Posterior cingulate gyrus (tissue), 11 donors: ENCODE measurements at places on chromosomes 12 and 14.

DNA sequence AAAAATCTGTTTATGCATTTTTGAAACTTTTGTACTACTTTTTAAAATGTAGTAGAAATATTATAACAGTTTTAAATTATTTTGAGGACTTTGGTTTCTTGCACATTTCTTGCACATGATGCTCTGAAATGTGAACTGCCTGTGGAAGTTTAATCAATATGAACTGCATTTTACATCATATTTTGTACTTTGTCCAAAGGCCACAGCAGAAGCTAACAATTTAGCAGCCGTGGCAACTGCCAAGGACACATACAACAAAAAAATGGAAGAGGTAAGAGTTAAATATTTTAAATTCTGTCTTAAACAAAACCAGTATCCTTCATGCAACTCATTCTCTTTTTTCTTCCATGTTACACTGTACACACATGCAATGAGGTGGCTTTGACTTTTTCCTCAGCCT, 45.1 kb downstream of the SAV1 start:
- DNase-seq = no peak

DNA sequence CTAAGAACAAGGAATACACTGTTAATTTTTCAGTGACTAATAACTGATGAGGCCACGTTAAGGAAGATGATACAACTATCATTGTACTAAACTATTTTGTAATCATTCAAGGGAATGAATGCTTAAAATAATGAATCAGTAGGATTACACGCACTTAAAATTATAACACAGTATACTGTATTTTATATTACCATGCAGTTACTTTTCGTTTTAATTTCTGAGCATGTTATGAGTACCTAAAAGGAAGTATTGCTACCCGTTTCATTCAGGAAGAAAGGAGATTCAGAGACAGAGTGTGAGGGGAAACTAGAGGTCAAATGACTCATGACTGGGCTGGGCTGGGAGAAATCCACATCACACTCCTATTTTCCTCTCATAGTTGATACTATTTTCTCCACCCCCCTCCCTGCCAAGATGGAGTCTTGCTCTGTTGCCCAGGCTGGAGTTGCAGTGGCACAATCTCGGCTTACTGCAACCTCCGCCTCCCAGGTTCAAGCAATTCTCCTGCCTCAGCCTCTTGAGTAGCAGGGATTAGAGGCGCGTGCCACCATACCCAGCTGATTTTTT, 202.0 kb downstream of the PPM1H start:
- no peak for DNase-seq

GRCh38 chr12:113016796-113017195, 38.5 kb downstream of the OAS2 start:
- DNase-seq = no peak

DNA sequence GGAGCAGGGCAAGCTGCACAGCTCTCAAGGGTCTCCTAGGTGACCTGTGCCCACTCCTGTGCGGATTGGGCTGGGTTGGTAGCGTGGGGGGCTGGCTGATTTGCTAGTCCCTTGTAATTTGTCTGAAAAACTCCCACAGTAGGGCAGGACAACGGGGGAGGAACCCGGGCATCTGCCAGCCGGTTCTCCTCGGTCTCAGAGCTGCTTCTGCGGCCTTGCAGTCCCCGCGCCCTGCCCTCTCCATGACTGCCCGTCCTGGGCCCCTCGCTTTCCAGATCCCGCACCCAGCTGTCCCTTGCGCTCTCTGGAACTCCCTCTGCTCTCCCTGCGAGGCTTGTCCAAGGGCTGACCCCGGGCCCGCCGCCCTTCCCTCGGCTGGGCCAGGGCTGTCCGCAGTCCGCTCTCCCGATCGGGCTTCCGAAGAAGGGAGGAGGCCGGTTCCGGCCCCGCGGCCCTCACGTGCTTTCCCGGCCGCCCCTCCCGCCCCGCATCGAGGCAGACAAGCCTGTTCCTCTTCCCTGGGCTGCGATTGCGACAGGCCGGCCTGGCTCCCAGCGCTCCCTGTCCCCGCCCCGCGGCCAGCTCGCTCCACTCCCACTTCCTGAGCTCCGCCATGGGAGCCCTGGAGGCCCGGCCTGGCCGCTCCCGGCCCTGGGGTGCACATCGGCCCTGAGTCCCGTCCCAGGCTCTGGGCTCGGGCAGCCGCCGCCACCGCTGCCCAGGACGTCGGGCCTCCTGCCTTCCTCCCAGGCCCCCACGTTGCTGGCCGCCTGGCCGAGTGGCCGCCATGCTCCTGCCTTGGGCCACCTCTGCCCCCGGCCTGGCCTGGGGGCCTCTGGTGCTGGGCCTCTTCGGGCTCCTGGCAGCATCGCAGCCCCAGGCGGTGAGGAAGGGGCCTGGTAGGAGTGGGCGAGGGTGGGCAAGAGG, at the start of gene LTBR:
Gene LTBR, plus strand, starts transcription at position 591 of the 927 bp plus-strand sequence. Its CDS starts 197 bp downstream, at position 788.
- DNase-seq = peak; percentile 51

GRCh38 chr12:103468837-103469236, 26.9 kb downstream of the C12orf42 start:
- DNase-seq = no peak

- no peak for DNase-seq
Measured at GRCh38 chr12:19369691-19370148, 69.6 kb upstream of the AEBP2 start.

GRCh38 chr12:1204581-1205121, 213.6 kb downstream of the ERC1 start:
- DNase-seq = no peak

GRCh38 chr12:47860279-47860841, 40.7 kb upstream of the HDAC7 start:
- DNase-seq = no peak

GRCh38 chr12:98863167-98863566, 218.1 kb downstream of the APAF1 start:
- DNase-seq = no peak

DNA sequence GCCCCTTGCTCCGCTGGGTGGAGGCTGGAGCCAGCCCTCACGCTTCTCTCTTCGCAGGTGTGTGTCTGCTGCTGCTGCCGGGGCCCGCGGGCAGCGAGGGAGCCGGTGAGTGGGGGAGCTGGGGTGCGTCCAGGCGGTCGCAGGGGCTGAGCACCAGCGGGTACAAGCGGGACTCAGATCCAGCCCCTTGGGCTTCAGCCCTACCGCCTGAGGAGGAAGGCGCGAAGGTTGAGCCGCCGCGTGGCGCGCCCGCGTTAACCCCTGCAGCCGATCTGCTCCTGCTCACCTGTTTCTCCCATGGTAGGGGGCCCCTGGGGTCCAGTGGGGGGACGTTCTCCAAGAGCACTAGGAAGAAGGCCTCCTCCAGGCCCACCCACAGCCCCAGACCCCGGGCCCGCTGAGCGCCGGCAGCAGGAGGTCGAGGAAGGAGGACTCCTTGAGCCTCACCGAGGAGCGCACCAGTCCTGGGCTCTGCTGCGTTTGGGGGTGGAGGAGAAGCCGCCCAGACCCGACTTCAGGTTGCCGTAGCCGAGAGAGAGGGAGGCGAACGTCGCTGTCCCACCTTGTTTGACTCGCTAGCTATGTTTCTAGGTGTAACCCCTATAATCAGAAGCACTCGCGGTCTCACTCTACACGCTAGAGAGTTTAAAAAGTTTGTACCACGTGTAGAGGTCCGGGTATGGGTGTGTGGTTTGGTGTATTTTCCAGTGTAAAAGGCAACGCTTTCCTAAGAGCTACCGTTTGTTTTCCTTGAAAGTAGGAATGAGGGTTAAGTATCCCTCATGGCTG, 834 bp downstream of the COCH start:
- no peak for DNase-seq

DNA sequence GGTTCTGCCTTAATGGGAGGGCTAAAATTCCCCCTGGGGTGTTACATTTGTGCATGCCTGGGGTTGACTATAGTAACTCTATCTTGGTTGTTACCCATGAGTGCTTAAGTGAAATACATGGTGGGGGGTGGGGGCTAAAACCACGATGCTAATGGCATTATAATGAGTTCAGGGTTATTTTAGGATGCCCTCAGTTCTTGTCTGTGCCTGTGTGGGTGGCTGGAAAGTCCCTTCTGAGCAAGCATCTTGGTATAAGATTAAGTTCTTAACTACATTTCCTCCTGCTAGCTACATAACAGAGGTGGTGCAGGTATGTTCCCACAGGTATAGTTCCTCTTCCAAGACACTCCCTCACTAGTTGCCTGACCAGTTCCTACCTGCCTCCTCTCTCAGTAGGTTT, 822.3 kb downstream of the LRFN5 start:
- no peak for DNase-seq

DNA sequence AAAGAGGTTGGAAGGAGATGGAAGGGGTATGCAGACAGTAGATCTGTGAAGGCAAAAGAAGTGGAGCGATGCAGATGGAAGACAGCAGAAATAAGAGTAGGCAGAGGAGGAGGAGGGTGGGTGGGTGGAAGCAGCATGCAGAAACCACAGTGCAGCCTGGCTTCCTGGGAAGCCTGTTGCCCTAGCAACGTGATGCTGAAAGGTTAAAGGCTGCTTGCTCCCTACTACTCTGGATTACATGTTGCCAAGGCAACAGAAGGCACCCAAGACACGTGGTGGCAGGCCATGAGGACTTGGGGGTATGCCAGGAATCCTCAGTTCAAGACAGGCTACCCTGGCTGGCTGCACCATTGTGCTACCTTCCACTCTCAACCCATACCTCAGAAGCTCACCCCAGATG, 129.6 kb downstream of the GRIN2B start:
- DNase-seq = no peak

- DNase-seq = no peak
Measured at GRCh38 chr12:24795699-24796347, 153.1 kb downstream of the BCAT1 start.

DNA sequence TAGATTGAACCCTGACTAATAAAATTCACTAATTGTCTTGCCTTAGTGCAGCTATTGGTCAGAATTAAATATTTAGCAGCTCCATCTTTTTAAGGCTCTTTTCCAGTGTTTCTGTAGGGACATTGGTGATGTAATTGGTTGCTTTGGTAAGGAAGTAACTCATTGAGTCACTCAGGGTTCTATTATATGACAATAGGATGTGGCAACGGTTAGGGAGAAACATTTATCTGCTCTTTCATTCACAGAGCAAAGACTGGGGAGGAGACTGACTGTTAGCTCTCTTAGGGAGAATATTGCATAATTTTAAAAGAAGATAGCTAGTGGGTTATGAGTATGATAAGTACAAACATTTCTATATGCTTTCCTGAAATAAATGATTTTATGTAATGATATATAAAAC, 616.5 kb downstream of the TRHDE start:
- no peak for DNase-seq

- DNase-seq = no peak
Measured at GRCh38 chr14:87529081-87529480, 463.9 kb downstream of the GALC start.

DNA sequence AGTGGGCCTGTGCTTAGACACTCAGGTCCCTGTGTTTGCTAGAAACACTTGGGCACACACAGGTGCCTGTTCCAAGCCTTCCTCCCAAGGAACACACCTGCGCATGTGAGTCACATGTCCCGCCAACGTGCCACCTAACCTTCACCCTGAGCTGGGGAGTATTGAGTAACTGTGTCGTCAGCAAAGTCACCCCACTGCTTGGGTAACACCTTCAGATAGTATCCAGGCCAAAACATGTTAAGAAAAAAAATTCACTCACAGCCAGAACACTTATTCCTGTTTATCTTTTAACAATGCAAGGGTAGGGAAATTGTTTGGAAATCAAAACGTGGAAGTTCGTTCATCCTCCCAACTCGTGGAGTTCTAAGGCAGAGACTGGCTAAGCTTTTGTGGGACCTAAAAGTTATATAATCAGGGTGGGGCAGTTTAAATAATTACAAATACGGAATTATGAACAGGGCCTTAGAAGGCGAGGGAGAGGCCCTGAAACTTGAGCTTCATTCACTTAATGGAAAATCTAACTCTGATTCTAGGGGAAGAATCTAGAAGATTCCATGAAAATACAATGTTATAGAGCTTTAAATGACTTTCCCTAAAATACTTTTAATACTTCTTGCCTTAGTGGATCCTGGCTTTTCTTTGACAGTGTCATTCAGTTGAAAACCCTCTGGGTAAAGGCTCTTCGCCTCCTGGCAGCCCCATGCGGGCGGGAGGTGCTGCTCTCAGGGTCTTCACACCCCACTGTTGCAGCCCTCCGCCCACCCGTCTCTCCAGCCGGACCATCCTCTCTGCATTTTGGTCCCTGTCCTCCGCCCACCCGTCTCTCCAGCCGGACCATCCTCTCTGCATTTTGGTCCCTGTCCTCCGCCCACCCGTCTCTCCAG, 30.3 kb upstream of the ADIPOR2 start:
- DNase-seq = peak; percentile 48
